Activated CD4-positive, alpha-beta memory T cell treated with anti-CD3 and anti-CD28 coated beads, Interleukin-2, amount 10 ng/mL, durations not matched to agents 7 days and 5 days (primary cell): ENCODE measurements at places on chromosomes 2 and 18. TPM values are rescaled to one million over a fixed set of nuclear protein-coding genes. Genes with fewer than 3 reads are reported as not detected.
A peak's percentile ranks its signal among the peaks of the same experiment; 100 is the strongest.

DNA sequence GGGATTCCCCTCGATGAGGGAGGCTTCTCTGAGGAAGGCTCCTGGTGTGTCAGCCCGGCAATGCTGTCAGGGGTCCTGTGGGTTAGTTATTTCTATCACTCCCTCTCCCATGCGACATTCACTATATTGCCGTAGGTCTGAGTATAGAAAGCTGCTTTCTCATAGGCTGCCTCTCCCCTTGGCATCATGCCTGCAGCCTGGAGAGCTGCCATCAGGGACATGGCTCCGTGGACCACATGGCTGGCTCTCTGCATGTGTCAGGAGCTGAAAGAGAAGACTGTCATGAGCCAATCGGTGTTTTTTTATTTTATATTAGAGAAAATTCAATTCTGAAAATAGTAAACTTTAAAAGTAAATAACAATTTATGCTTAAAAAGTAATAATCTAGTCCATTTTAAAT is 198.0 kb downstream of the CDH20 start:
- DNase-seq, result no peak

- DNase-seq, result no peak
Measured at GRCh38 chr18:78611201-78611800, 368.3 kb upstream of the SALL3 start.

GRCh38 chr2:196459539-196459938 is 180.0 kb upstream of the CCDC150 start:
- DNase-seq, result peak; percentile 18

DNA sequence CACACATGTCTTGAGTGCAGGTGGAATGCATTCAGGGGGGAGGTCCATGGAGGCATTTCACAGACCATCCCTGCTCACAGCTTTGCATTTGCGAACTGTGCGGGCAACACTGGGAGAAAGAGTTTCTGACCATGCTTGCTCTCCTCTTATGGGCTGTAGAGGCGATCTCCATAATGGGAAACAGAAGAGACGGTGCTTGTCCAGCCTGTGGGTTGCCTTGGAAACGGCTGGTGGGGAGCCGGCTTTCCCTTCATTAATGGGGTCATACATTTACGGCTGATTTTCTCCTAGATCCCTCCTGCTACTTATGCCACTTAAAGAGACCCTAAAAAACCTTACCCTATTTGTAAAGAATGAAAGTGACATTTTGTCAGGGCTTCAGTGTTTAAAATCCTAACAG is 147.4 kb downstream of the SOX11 start:
- DNase-seq, result no peak

DNA sequence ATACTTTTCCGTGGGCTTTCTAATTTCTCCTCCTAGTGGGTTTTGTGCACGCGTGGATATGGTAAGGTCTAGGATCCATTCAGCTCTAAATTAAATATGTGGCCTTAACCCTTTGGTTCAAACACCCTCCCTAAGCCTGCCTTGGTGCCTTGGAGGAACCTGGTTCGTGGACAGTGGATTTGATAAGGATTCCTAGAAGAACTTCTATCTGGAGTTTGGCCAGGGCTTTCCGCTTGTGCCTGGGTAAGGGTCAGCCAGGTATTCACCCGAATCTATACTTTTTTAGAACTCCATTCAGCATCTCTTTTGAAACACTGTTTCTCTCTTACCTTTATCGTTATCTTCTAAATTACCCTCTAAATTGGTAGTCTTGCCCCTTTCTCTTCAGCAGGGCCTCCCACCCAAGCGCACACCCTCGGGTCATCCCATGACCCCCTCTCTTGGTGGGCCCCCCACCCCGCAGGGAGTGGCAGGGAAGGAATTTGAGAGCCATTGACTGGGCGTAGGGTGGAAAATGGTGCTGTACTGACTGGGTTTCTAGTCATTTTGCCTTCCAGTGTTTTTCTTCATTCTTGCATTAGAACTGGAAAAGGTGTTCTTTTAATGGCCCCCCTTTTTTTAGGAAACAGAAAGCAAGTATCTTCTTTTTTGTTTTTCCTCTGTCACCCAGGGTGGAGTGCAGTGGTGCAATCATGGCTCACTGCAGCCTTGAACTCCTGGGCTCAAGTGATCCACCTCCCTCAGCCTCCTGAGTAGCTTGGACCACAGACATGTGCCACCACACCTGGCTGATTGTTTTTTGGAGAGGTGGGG is 1.8 kb downstream of the SOCS6 start:
- DNase-seq, result no peak

GRCh38 chr2:235754357-235755207 is 260.7 kb downstream of the AGAP1 start:
- no peak for DNase-seq

- DNase-seq, result no peak
Measured at GRCh38 chr18:13219593-13220159, 1.1 kb downstream of the LDLRAD4 start.

DNA sequence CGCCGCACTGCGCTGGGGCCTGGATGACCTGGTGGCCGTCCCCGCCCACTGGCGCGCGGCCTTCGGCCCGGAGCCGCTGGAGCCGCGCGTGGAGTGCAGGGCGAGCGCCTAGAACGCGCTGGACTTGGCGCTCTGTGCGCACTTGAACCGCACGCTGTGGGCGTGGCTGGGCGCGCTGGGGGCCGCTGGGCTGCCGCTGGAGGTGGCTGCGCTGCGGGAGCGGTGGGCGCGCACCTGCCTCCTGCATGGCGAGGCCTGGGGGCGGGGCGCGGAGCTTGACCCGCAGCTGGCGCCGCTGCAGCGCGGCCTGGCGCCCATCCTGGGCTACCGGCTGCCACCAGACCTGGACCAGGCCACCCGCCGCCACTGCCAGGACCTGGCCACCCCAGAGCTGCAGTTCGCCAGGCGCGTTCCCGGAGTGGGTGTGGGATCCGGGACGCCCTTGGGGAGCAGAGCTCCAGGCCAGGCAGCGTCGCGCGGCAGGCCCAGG is 9.9 kb downstream of the AQP12B start:
- no peak for DNase-seq

- DNase-seq, result no peak
Measured at GRCh38 chr18:6741232-6741663, 11.7 kb downstream of the ARHGAP28 start.

DNA sequence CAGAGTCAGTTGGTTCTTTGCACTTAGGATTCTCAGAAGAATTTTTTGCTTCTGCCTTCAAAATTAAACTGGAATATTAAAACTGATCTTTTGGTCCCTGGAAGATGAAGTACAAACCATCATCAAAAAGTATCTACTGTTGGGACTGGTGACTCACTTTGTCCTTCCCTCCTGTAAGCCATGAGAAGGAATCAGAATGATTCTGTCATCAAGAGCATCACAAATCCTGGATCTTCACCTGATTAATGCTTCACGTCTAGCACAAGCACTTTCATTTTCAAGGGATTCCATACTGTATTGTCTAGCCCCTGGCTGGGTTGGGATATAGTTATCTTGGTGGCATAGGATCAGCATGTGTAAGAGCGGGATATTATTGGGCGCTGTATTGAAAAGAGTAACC is 69.3 kb upstream of the CYP1B1 start:
- DNase-seq, result no peak

GRCh38 chr2:55951533-55951932 is 28.0 kb upstream of the EFEMP1 start:
- no peak for DNase-seq

GRCh38 chr2:196783431-196784094 is 15.9 kb downstream of the GTF3C3 start:
- DNase-seq, result no peak

DNA sequence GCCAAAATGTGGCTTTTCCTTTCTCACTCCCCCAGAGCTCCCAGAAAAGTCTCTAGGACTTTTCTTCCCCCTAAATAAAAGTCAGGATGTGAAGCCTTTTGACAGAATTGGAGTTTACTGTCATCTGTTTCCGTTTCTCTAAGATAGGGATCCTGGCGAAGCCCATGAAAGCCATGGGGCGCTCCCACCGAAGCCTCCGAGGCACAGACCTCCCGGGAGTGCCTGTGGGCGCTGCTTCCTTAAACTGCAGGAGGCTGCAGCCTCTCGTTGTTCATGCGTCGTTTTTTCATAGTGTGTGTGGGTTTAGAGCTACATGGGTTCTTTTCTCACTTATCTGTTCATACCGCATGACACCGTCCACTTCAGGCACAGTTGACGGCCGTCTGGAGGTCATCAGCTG is 56.8 kb downstream of the ASAP2 start:
- no peak for DNase-seq

DNA sequence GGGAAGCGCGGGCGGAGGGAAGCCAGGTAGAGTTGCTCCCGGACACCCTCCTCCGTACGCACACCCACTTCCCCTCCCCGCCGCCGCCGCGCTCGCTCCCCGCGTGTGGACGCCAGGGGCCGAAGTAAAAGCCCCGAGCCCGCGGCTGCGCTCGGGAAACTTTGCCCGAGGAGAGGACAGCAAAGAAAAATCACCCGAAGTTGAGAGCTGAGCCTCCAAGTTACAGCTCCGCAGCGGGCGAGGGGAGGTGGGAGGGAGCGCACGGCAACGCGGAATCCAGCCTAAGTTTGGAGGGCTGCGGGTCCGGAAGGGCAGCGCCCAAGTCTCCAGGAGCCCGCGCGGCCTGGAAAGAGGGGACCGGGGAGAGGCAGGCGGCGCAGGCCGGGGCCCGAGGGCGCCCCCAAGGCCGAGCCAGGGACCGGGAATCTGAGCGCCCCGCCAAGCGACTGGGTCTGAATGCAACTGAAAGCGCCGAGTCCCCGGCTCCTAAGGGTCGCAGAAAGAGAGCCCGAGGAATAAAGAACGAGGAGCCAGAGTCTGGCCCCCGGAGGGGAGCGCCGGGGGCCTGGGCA is 706 bp upstream of the BCL11A start:
- DNase-seq, result peak; percentile 26

DNA sequence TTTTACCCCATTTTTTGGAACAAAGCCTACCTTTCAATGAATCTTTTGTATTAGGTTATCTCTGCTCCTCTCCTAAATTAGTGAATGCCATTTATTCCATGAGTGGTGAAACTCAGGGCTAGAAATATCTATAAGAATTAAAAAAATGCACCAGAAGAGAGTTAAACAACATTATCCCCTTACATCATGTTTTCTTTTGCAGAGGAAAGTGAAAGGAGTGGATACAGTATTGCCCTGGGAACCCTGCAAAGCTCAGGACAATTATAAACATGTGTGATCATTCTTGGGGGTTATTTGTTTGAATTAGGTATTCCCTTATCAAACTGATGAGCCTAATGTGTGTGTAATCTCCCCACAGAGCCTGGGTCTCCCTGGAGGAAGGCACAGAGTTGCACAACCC is 559.2 kb downstream of the RNF144A start:
- no peak for DNase-seq

GRCh38 chr2:169330555-169331198 is 31.7 kb downstream of the LRP2 start:
- no peak for DNase-seq

DNA sequence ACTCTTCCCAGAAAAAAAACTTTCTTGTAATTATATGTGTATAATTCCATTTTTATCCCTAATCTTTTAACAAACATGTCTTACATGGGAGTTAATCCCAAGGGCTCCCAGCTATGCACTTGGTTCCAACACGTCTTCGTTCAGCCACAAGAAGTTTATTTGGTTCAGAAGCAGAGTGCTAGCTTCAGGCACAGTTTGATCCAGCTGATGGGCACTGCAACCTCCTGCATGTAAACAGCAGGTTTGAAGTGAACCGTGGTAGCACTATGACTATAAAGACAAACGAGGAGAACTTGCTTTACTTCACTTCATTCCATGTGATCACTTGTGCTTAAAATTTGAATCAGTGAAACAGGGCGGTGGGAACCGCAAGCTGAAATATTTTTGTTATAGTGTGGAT is 7.0 kb upstream of the RNASEH1 start:
- DNase-seq, result no peak

DNA sequence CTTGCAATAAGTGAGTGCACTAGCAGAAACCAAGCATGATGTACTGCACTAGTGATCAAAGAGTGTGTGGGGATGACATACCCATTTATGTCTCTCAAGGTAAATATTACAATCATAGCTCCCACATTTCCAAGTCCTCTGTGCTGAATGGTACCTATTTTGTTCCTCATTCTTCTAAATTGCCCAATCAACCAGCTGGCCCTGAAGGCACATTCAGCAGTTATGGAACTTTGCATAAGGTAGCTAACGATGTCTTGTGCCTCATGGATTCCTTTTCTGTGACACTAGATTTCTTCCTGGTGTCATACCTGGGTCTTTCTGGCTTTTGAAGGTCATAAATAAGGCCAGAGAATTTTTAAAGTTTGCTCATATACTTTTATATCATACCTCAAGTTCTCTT is 963.0 kb downstream of the SLC4A3 start:
- no peak for DNase-seq

- DNase-seq, result no peak
Measured at GRCh38 chr2:57891086-57891712, 155.4 kb upstream of the VRK2 start.

- DNase-seq, result peak; percentile 61
Measured at GRCh38 chr2:12493031-12493513, 223.7 kb upstream of the TRIB2 start.

DNA sequence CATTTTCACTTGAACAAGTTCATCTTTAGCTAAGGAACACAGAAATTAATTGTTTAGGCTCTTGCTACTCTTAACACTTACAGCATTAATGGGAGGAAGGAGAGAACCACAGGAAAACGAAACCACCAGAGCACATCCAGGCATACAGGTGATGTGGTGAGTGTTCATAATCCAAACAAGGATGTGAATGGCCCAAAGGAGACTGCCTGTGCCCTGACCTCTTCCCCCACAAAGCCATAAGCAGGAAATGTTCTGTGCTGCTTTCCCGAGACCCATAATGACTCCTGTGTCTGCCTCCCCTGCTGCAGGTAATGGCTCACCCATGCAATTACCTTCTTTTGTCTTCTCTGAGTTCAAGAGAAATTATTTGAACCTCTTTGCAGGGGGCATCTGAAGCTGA is 295.9 kb upstream of the LINC00305 start:
- DNase-seq, result no peak

DNA sequence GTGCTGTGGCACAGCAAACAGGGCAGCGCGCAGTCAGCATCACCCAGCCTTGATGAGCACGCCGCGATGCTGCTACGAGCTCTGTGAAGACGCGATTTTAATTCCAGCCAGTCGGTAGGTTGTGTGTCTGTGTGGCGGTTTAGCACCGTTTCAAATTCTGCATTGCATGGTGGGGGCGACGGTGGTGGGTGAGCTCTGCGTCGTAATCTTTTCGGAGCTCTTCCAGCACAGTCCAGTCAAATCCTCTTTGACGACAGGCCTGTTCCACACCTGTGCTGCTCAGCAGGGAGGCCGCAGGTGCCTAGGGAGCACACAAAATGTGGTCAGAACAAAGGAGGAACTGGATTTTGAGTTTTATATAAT is 8.6 kb downstream of the ALLC start:
- DNase-seq, result no peak

- DNase-seq, result no peak
Measured at GRCh38 chr2:222810044-222810443, 50.8 kb upstream of the ACSL3 start.

LYPD6 gene
- total RNA-seq, result not detected

MAP3K2 gene
- total RNA-seq, result 59.6 TPM

EGR4 gene
- total RNA-seq, result not detected

OSR1 gene
- total RNA-seq, result not detected

NETO1 gene
- not detected for total RNA-seq

TOGARAM2 gene
- total RNA-seq, result 8.9 TPM

CTAGE1 gene
- not detected for total RNA-seq

LGALSL gene
- 2.1 TPM for total RNA-seq

TUBB8B gene
- not detected for total RNA-seq

KCNS3 gene
- total RNA-seq, result not detected

CCDC121 gene
- 0.90 TPM for total RNA-seq

PSMD1 gene
- total RNA-seq, result 80.0 TPM

CCDC141 gene
- 2.6 TPM for total RNA-seq

TRPM8 gene
- not detected for total RNA-seq
